ENCODE measurements at places on chromosomes 6 and 20.

DNA sequence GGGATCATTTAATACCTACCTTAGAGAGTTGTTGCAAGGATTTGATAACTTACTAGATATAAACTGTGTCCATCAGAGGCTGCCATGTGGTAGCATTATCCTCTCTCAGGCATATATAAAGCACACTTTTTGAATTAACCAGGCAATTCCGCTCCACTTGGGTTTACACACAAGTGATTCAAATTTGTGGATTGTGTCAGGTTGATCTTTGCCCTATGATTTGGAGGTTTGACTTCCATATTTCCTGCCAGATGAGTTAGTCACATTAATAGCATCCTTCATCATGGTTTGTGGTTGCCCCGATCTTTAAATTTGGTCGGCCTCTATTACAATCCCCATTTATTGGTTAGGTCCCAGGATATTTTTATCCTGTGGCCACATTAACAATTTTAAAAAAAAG, 44.8 kb upstream of the CTAGE9 start:
- DNase-seq = no peak

GRCh38 chr20:10171864-10172751, 46.5 kb upstream of the SNAP25 start:
- DNase-seq = peak; percentile 9

DNA sequence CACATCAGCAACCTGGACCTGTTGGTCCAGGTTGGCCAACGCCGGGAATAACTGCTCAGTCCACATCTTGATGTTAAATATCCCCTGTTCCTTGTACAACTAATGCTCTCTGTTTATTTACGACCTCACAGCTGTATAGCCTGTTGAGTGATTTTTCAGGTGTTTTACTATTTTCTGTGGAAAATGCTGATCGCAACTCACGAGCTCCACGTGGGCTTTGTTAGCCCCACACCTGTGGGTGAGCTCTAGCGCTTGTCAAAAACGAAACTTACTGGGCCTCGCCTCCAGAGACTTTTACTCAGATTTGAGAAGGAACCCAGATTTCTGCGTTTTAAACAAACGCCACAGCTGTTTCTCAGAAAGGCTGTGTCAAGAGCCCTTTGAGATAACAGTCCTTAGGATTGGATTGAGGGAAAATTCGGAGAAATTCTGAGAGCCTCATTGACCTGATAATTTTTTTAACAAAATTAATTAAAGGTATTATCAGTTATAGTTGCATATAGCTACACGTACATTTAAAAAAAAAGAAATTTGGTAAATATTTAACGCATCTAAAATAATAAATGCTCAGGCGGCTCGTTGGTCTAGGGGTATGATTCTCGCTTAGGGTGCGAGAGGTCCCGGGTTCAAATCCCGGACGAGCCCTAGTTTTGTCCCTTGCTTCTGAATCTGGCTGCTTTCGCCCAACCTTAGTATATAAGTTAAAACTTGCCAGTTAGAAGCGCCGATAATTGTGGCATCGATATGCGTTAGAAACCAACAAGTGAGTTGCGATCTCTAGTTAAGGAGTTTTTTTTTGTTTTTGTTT, 16.7 kb downstream of the HMGN4 start:
- DNase-seq = peak; percentile 58

DNA sequence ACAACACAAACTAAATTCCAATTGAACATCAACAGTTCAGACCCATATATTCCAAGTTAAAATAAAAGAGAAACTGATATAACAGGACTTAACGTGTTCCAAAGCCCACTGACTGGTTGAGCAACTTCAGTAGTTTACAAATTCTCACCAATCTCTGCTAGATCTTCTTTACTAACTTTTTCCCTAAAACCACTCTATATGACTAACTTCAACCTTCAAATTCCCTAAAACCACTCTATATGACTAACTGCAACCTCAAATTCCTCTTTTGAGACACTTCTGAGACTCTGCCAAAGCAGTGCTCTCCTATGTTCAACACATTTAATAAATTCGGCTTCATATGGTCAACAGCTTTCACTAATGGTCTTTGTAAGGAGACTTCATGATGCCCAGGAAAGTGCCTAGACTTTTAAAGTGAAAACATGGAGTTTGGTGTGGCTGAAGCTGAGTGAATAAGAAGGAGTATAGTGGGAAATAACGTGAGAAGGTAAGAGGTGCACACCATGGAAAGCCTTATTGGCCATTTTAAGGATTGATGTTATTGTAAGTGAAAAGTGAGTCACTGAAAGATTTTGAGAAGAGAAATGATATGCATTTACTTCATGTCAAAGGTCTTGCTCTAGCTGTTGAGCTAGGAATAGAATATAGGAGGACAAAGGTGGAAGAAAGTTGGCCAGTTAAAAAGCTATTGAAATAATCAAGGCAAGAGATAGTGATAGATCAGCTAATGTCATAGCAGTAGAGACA, 134.0 kb upstream of the HCRTR2 start:
- no peak for DNase-seq

DNA sequence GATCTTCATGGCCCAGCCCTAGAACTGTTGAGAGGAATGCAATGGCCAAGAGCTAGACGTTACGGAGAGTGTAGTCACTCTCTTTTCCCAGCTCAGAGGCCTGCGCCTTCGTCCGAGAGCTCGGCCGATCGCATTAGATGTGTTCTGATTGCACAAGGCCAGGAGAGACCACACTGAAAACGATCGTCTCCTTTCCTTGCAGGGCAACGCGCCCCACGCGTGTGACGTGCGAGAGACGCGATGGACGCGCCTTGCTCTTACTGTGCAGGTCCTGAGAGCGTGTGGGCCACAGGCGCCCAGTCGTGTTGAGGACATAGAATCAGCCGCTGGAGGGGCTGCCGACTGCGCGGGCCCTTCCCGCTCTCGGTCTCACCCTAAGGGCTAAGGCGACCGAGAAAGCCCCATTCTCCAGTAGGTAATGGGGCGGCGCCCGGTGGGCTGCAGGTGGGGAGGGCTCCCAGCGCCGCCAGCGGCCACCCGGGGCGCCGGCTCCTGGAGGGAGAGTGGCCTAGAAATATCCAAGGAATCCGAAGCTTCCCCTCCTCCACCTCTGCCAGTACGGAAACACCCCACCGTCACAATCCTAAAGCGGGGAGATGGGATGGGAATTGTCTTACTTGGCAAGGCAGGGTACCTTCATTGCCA, 26.9 kb downstream of the TFAP2B start:
- no peak for DNase-seq

Data from stimulated activated CD4-positive, alpha-beta T cell treated with anti-CD3 and anti-CD28 coated beads, Interleukin-12 subunit alpha, Interleukin-12 subunit beta, amount 100 ng/mL, for 4 hours (primary cell).